ENCODE measurements at places on chromosomes 5 and 9.
A peak's percentile ranks its signal among the peaks of the same experiment; 100 is the strongest.

DNA sequence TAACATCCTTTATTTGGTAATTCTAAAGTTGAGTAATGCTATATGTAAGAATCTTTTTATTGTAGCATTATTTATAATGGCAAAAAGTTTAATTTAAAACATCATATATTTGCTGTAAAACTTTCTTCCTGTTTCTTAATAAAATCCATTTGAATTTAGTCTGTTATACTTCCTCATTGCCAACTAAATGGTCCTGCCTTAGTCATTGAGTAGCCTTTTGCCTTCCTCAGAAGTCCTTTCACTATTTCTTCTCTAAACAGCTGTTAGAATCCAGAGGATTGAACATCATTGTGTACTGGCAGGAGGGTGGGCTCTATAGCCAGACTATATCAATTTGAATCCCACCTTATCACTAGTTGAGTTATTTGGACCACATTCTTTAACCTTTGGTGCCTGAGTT is 11.0 kb downstream of the SLC44A1 start:
- DNase-seq = no peak

DNA sequence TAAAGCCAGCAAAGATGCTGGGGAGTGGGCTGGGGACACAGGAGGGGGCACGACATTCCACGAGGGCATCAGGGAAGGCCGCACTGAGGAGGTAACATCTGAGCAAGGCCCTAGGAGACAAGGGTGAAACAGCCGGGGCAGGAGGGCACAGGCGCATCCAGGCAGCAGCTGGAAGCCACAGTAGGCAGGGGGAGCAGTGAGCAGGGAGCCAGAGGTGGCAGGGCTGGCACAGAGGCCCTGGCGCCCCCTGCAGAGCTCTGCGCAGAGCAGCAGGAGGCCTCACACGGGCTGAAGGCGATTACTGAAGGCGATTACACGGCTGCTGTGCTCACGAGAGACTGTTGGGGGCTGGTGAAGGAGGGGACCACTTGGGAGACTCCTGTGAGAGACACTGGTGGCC is 15.4 kb downstream of the LMAN2 start:
- no peak for DNase-seq

GRCh38 chr5:66415208-66415607 is 181.0 kb upstream of the MAST4 start:
- peak; percentile 6 for DNase-seq

- DNase-seq = no peak
These were observed 78.4 kb upstream of the CKMT2 start for GRCh38 chr5:81154725-81155124.
